ENCODE measurements at places on chromosomes 3 and 15. TPM values are rescaled to one million over a fixed set of nuclear protein-coding genes. Genes with fewer than 3 reads are reported as not detected.
A peak's percentile ranks its signal among the peaks of the same experiment; 100 is the strongest.

DNA sequence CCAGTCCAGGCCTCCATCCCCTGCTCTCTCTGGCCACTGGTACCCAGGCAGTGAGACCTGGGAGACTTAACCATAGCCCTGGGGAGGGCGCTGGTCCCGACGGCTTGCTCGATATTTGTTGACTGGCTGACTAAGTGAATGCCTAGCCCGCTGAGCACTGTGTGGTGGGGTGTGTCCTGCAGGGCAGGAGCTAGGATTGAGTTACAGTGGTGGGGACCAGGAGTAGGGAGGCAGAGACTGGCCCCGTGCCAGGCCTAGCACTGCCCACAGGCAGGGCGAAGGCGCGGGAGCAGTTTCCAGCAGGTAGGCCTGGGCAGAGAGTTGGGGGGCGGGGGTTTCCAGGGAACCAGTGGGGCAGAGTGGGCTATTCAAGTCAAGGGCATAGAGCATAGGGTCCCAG lies at the start of gene VILL:
TSS of gene VILL (plus strand) at position 260 of the 400 bp plus-strand sequence. CDS start 2,887 bp downstream, outside the sequence.
- no peak for DNase-seq

- DNase-seq = no peak
Observed at GRCh38 chr15:28105793-28106192, 6.7 kb upstream of the OCA2 start.

GRCh38 chr15:99282121-99282520 lies 30.8 kb downstream of the LRRC28 start:
- DNase-seq = no peak

DNA sequence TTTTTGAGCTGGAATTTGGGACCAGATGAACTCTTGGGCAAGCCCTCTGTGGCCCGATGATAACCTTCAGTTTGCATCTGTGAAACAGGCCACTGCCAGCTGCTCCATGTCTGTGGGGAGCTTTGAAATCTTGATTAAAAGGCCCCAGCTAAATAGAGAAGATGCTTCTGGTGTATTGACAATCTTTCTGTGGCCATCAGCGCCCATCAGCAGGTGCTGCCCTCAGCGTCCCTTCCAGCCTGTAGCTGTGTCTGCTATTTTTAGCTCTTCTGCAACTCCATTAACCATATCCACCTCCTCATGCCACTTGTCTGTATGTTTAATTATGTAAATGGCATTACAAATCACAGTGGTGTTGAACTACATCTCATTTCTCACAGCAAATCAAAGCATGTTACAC lies 54.0 kb downstream of the CHCHD6 start:
- no peak for DNase-seq

DNA sequence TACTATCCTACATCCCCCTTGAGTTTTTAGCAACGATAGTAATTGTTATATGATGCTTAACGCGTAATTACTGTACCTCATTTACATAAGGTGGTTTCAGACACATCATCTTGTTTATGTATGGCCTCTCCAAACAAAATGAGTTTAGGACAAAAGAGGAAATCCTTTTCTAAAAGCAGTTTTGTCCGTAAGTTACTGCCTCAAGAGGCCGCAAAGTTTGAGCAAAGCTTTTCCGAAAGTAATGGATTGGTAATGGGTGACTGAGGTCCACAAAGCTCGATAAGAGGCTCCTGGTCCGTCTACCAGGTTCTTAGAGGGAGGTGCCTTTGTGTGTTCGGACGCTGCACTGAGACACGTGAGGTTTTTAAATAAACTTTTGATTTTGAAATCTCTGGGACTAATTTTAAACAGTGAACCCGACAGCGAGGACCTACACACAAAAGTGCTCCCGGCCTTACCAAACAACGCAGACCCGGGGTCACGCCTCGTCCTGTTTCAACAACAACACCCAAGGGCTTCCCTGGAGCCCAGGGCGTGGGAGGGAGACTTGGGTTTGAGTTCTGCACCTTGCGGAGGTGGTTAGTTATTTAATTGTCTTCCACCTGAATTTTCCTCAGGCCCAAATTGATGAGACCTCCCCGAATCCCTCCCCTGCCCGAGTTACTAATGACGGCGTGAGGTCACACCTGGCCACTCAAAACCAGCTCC lies 456 bp upstream of the C15orf61 start:
- no peak for DNase-seq

GRCh38 chr3:184540777-184541681 lies 20.6 kb upstream of the EPHB3 start:
- peak; percentile 84 for DNase-seq

DNA sequence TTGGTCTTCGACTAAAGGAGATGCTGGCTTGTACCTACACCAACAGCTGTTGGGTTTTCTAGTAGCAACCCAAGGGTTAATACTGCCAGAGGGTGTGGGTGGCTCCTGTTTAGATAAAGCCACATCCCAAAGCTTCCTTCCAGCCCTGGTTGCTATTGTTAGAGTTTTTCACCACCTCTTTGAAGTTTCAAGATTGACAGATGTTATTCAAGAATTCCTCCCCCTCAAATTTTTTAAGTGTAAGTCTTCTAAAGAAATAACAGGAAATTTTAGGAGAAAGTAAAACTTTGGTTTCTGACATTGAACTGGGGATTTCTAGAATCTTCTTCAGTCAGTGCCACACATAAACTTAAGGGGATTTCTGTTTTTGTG lies 60.9 kb downstream of the TGFBR2 start:
- DNase-seq = no peak

- DNase-seq = no peak
Observed at GRCh38 chr3:154113609-154114008, 7.6 kb upstream of the ARHGEF26 start.

DNA sequence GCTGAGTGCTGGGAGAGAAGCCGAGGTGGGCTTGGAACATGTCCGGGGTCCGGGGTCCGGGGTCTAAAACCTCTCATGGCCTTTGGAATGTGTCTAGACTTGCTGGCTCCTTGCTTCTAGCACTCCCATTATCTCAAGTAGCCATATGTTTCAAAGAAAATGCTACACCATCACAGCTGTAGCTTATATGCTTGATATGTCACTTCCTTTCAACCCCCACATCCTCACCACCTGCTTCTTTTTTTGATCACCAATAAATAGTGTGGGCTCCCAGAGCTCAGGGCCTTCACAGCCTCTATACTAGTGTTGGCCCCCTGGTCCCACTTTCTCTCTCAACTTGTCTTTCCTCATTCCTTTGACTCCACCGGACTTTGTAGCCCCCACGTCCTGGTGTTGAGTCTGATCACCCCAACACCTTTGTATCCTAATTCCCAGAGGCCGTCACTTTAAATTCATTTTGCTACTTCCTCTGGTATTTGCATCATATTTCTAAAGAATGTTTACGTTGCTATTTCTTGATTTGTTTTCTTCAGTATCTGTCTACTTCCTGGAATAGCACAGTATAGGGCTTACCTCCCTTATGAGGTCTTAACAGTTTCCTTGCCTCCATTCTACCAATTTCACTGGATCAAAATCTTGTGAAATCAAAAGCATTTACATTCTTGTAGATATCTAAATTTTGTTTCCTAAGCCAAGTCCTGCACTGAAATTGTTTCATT lies 71.9 kb upstream of the CHRNB4 start:
- no peak for DNase-seq

GRCh38 chr3:156818273-156818651 lies 7.9 kb upstream of the LEKR1 start:
- no peak for DNase-seq

DNA sequence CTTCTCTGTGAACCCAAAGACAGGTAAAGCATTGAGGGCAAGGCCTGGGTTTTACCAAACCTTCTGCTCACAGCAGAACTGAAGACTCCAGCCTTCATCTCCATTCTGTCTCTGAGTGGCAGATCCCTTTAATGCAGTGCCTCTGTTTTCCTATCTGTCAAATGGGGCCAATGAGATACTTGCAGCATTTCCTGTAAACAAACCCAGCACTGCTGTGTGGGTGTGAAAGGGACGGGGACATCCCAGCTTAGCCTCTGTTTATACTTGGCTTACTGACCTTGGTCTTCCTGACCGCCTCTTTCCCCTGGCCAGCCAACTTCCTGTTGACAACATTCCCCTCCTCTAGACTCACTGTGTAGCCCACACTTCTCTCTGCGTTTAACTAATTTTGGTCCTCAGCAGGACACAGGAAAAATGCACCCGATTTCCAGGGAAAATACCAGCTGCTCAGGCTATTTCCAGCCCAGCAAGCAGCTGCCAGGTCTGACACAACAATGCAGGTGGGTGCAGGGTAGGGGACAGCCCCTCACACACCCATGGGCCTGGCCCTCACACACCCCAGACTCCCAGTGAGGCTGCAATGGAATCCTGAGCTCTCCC lies 105.9 kb upstream of the HERC1 start:
- DNase-seq = no peak

- DNase-seq = no peak
Observed at GRCh38 chr3:58555203-58555602, 18.2 kb upstream of the ACOX2 start.

DNA sequence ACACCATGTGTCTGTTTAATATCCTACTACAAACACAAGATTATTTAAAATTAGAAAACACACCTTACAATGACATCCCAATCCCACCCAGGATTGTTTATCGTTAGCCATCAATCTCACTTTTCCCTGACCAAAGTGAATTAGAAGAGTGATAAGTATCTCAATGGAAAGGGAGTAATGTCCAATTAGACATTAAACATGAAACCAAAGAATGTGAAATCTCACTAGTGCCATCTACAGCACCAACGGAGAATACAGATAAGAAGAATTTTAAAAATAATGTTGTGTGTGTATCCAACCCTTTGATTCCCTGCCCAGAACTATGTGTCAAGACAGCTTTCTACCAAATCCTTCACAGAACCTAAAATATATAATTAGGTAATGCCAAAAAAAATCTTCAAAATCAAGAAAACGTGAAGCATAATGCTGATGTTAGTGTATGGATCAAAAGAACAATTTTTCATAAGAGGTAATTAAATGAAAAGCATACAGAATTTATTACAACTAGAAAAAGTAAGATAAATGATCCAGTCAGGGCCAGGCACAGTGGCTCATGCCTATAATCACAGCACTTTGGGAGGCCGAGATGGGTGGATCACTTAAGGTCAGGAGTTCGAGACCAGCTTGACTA lies 64.2 kb downstream of the SCAPER start:
- no peak for DNase-seq

- no peak for DNase-seq
Observed at GRCh38 chr3:194749631-194750490, 64.2 kb downstream of the FAM43A start.

- DNase-seq = no peak
Observed at GRCh38 chr15:58856086-58856485, 77.4 kb downstream of the SLTM start.

- no peak for DNase-seq
Observed at GRCh38 chr3:101999177-101999779, 150.0 kb downstream of the NFKBIZ start.

DNA sequence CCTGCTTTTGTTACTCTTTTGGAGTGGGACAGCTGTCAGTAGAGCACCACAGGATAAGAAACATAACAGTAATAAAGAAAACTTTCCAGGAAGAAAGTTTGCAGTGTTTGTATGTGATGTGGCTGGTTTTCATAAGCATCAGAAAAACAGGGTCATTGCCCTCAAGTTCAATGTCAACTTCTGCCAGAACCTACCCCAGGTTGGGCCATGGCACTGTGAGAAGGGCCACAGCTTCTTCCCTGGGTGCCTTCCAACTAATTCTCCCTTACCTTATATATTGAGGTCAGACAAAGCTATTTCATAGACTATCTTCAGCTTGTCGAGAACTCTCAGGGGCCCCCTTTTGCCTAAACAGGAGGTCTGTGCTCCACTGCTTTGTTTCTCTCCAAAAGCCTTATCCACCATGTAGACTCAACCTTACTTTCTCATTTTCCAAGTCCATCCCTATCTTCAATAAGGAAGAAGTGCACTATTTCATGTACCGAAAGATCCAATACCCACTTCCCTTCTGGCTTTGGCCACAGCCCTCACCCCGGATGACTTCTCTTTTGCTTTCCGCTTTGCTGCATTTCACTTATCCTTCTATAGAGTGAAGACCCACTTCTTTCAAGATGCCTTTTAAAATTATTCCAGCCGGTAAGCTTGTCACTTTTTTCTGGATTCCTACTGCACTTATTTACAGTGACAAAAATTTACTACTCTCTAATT lies 38.2 kb upstream of the PLCL2 start:
- no peak for DNase-seq

- no peak for DNase-seq
Observed at GRCh38 chr15:90036806-90037510, 35.8 kb downstream of the ZNF710 start.

- no peak for DNase-seq
Observed at GRCh38 chr15:96126859-96127258, 203.6 kb upstream of the NR2F2 start.

DNA sequence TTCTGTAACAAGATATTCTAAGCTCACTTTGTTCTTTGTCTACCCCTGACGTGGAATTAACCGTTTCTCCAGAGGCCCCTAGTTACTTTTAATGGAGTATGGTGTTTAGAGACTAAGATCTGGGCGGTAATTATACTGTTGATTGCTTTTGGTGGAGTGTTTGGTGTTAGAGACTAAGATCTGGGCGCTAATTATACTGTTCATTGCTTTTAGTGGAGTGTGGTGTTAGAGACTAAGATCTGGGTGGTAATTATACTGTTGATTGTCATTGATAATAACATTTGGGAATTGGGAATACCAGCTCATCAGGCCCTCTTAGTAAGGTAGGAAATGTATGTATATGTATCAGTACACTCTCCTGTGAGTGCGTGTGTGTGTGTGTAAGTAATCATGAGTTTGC lies 66.6 kb downstream of the LMLN start:
- DNase-seq = no peak

Gene ATP13A4
- 8.1 TPM for total RNA-seq

Gene DUOX1
- 1.6 TPM for total RNA-seq

Gene ARPP19
- total RNA-seq = 193 TPM

Gene NECTIN3
- 46.5 TPM for total RNA-seq

Gene MED12L
- total RNA-seq = 10.8 TPM

Gene AMOTL2
- 93.2 TPM for total RNA-seq

Gene VGLL3
- 2.0 TPM for total RNA-seq

Measured in progenitor cell of endocrine pancreas (in vitro differentiated cells).